ENCODE measurements at places on chromosomes 4 and X. TPM values are rescaled to one million over a fixed set of nuclear protein-coding genes. Genes with fewer than 3 reads are reported as not detected.

Gene ATP8A1
- 2.7 TPM for total RNA-seq

Gene SPANXA2
- not detected for total RNA-seq

Gene C1QTNF7
- 2.0 TPM for total RNA-seq

Gene LARP7
- total RNA-seq, result 33.6 TPM

Gene POU4F2
- not detected for total RNA-seq

Gene MOSPD2
- 10.2 TPM for total RNA-seq

Gene GYG2
- not detected for total RNA-seq

GRCh38 chr4:127143460-127144195 is 489.1 kb upstream of the INTU start:
- DNase-seq, result no peak

DNA sequence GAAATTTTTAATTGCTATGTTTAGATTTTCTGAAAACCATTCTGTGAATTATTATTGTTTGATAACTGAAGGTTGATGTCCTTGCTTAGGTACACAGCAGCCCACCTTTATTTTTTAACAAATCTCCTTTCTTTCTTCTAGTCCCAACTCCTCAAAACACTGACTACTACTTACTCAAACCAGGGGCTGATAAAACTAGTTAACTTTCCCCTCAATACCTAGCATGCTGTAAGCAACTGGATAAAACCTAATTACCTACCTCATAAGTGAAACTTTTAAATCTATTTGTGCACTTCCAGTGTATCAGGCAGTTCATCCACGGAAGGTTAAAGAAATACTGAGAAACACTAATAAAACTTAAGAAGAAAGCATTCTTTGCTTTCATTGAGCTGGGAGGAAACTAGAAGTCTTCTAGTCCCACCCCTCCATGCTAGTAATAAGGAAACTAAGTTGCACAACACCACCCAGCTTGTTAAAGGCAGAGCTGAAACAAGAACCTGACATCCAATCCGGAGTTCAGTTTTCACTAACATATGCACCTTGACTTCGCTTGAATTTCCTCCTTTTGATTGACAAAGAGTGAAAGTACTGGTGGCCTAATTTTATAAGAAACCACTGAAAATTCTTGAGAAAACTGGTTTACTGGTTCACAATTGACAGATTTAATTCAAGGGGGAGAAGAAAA is 180.2 kb upstream of the TET2 start:
- DNase-seq, result no peak

GRCh38 chrX:111007238-111007637 is 88.8 kb upstream of the PAK3 start:
- no peak for DNase-seq

- no peak for DNase-seq
These were observed 3.0 kb downstream of the RPL10 start for GRCh38 chrX:154401045-154401799.

- DNase-seq, result no peak
These were observed 42.9 kb downstream of the ALPK1 start for GRCh38 chr4:112340023-112340422.

DNA sequence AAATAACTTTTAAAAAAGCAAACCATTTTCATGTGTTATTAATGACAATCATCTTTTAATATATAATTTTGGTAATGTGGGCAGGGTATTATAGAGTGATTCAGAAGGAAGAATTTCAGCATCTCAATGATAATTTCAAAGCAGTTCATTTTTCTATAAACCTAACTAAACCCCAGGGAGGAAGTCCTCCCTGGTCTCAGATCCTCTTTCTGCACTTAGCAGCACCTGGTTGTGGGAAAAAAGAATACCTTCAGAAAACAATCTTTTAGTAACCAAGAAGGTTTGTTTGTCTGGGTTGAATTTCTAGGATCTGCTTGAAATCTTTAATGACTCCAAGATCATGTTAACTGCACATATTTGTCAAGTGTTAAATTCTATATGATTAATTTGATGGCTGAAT is 29.9 kb downstream of the DKK2 start:
- no peak for DNase-seq

GRCh38 chr4:76993787-76994641 is 44.5 kb downstream of the SEPTIN11 start:
- no peak for DNase-seq

DNA sequence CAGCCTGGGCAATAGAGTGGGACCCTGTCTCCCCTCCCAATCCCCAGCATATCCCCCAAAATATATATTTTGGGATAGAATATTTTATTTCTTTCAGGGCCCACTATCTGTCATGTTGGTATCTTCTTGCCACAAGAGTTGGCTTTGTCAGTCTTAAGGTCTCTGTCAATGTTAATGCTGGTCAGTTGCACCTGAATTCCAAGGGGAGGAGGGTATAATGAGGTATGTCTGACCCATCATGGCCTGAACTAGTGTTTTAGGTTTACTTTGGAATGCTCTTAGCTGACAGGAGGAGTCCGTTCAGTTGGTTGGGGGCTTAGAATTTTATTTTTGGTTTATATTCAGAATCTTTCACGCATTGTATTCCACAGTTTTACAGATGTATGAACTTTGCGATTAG is 6.2 kb upstream of the RPS3A start:
- no peak for DNase-seq

DNA sequence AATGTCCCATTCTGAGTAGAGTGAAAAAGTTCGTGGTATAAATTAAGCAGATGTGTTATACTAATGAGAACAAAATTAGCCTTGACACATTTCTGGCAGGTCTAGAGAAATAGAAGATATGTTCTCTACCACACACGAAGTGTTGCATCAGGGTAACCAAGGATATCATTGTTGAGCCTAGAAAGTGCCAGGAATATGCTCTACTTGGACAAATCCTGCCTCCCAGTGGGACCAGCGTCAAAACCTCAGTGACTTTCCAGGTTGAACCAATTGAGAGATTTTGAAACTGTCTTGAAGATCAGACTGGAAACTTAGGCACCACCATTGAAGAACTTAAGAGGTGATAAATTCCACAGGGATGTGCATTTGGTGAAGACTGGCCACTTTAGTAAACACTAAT is 115.9 kb downstream of the HPGD start:
- DNase-seq, result no peak

DNA sequence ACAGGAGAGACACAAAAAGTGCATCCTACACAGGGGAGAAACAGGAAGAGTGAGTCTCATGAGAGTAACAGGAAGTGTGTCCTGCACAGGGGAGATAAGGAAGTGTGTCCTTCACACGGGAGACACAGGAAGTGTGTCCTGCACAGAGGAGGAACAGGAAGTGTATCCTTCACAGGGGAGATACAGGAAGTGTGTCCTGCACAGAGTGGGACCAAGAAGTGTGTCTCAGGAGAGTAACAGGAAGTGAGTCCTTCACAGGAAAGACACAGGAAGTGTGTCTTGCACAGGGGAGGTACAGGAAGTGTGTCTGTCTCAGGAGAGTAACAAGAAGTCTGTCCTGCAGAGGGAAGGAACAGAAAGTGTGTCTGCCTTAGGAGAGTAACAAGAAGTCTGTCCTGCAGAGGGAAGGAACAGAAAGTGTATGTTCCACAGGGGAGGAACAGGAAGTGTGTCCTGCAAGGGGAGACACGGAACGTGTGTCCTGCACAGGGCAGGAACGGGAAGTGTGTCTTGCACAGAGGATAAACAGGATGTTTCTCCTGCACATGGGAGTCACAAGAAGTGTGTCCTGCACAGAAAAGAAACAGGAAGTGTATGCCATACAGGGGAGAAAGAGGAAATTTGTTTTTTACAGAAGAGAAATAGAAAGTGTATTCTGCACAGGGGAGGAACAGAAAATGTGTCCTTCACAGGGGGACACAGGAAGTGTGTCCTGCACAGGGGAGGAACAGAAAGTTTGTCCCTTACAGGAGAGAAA is 102.0 kb downstream of the ARSF start:
- no peak for DNase-seq

DNA sequence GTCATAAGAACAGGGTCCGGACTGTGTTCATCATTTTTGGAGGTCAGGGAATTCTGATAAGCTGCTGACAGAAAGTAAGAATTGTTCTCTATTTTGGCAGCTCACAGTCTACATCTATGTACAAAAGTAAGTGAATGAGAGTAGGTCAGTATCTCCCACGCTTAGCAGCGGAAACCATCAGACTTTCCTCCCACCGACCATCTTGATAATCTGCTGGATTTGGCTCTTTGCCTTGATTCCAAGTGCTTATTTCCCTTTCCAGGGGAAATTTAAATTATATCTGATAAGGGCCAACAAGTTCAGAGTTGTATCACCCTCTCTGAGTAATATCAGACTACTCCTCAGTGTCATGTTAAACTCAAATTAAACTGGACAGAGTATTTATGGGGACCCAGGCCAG is 118.0 kb downstream of the CAMK2D start:
- DNase-seq, result no peak

DNA sequence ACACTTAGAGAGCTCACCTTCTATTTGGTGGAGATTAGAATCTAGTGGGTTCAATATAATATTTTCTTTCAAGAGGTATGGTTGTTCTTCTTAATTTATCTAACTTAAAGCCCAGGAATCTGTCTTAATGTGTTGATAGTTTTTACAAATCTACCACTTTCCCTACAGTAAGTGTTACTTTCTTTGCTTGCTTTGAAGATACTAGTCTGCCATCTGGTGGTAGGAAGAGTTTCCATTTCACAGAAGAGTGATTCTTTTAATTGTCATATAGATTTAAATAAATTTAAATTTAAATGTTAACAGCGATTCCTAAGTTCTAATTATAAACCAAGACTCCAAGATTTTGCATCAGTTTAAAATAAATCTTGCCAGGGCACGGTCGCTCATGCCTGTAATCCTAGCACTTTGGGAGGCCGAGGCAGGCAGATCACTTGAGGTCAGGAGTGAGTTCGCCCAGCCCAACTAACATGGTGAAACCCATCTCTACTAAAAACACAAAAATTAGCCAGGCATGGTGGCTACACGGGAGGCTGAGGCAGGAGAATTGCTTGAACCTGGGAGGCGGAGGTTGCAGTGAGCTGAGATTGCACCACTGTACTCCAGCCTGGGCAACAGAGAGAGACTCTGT is 43.5 kb downstream of the NUDT9 start:
- no peak for DNase-seq

DNA sequence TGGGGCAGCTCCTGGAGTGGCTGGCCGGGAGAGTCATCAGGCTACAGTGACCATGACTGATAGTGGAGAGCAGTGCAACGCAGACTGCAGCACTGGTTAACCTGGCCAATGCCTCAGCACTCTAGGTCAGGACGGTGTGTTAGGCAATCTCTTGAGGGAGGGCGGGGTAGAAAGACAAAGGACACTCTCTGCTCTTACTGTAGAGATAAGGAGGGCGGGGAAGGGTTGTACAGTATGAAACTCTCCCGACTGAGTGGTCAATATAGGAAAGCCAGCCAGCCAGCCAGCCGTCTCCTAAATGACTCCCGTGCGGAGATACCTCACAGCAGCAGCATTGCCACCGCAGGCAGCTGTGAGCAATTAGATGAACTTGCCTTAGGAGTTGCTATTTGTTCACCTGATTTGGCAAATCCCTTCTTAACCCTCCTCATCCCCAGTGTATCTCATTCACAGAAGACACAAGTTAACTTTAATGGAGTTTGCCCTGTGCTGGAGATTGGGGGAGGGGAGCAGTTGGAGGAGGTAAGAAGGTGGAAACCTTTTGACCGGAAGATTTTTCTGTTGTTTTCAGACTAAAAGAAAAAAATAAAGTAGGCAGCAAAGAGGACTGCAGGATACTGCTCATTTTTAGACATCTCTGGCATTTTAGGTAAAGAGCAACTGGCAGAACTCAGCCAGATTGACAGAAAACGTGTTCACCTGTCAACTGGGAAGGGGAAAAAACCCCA is 330.5 kb downstream of the HNRNPD start:
- DNase-seq, result no peak

DNA sequence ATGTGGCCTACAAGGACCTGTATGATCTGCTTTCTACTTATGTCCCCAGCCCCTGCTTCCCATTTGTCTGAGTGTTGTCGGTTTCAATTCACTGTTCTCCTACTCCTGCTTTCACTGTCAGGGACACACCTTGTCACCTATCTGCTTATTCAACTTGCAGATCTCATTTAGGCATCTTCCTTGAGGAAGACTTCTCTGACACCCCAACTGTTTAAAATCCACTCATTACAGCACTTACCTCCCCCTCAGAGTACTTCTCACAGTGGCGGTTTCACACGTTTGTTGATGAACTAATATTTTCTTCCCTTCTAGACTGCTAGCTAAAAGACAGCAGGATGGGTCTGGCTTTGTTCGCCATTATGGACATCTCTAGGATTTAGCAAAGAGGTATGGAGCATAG is 279.9 kb upstream of the TET2 start:
- no peak for DNase-seq

DNA sequence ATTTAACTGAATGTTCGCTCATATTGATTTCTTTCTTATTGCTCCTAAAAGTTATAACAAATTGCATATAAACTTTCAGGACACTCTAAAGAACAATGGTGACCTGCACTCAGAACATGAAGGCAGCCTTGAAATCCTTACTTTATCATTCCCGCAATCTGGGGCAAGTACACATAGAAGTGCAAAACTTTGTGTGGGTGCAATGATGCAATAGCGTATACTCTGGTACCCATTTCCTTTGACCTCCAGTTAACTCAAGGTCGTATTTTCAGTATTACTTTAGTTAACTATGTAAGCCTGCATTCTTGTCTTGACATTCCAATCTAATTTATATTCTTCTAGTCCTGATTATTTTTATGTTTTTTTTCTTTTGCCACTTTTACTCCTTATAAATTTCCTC is 64.7 kb downstream of the C4orf46 start:
- DNase-seq, result no peak

GRCh38 chr4:24659241-24659961 is 75.0 kb upstream of the DHX15 start:
- DNase-seq, result no peak

DNA sequence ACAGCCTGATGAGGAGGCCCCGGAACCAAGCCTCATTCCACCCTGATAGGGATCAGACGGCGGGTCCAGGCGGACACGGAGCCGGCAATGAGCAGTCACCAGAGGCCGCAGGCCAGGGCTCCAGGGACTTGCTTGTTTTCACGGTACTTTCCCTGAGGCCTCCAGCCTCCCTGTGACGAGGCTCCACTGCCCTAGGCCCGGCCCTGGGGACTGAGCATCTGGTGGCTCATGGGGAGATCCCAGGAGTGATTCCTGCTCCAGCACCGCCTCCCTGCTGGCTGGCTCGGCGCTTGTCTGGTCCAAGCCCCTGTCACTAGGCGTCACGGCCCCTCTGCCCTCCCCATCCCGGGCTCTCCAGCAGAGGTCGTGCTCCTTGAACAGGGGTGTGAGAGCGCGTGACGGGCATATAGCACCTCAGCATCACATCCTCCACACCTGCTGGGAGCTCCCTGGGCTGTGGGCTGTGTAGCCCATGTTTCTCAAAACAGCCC is 14.1 kb downstream of the HTRA3 start:
- DNase-seq, result no peak

- DNase-seq, result no peak
These were observed 2.2 kb downstream of the NMU start for GRCh38 chr4:55633903-55634302.

DNA sequence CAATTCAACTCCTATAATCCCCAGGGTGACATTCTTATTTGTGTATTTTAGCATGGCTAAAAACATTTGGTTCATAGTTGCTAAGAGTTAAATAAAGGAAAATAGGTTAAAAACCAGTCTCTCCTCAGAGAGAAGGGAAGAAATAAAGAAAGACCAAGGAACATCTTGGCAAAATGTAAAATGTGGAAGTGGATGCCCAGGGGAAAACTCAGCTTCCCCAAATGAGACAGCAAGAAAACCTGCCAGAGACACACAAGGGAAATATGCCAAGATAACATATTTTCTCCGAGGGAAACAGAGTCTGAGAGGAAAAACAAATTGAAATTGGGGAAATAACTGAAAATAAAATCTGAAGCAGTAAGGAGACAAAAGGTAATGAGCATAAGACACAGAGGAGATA is 1569.3 kb downstream of the PCDH18 start:
- DNase-seq, result no peak

GRCh38 chrX:126770179-126770578 is 49.4 kb upstream of the PRR32 start:
- DNase-seq, result no peak
